Cardiac fibroblast (primary cell): ENCODE measurements at places on chromosomes 1 and 21.

GRCh38 chr21:29293495-29293894 is 5.2 kb upstream of the BACH1 start:
- no peak for DNase-seq

DNA sequence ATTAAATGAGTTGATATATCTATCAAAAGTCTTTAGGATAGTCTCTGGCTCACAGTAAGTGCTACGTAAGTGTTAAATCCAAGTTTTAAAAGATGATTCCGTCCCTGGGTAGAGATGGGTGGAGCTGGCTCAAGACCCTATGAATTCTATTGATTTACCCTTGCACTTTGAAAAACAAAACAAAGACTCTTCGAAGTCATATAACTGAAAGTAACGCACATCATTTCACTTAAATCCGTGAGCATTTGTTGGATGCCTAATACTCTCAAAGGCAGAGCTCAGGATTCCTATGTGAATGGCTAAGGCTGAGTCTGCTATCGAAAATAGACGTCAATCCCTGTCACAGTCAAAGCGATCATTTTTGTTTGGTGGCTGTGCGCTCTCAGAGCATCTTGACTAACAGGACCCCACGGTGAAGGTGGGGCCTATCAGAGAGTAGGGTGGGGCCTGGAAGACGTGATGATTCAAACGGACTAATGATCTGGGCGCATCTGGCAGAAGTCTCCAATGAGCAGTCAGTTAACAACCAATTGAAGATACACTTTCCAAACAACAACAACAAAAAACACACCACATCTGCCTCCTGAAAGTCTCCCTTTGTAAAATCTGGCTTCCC is 1.2 kb upstream of the NUCKS1 start:
- DNase-seq = peak; percentile 30

DNA sequence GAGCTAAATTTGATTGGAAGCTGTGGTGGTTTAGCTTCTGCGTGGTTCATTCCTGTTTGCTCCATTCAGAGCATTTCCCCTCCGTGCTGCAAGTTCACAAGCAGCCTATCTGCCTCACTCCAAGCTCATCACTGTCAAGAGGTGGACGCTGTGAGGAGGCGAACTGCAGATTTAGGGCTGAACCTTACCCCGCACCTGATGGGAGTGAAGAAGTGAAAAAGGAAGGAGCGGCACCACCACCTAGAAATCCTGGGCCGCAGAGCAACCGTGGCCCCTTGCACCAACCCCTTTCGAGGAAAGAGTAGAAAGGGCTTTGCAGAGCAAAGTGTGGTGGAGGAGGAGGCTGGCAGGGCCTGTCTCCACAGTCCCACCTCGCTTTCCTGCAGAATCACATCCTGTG is 117.4 kb downstream of the IER5 start:
- no peak for DNase-seq

DNA sequence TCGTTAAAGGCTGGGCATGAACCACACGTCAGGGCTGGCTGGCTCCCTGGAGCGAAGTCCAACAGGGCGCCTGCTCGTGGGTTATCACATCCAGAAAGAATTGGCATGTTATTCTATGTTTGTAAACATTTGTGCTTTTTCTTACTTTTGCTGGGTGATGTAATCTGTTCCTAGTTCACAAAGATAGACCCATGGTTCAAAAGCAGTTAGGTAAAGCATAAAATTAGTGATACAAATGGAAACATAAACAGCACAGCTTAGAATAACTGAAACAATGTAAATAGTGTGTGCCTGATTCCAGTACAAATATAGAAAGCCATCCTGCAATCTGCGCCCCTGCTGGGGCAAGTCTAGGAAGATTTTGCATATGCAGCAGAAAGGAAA is 184.0 kb upstream of the C1orf174 start:
- DNase-seq = no peak

- DNase-seq = peak; percentile 53
Observed at GRCh38 chr1:217311766-217312165, 319.1 kb downstream of the GPATCH2 start.

DNA sequence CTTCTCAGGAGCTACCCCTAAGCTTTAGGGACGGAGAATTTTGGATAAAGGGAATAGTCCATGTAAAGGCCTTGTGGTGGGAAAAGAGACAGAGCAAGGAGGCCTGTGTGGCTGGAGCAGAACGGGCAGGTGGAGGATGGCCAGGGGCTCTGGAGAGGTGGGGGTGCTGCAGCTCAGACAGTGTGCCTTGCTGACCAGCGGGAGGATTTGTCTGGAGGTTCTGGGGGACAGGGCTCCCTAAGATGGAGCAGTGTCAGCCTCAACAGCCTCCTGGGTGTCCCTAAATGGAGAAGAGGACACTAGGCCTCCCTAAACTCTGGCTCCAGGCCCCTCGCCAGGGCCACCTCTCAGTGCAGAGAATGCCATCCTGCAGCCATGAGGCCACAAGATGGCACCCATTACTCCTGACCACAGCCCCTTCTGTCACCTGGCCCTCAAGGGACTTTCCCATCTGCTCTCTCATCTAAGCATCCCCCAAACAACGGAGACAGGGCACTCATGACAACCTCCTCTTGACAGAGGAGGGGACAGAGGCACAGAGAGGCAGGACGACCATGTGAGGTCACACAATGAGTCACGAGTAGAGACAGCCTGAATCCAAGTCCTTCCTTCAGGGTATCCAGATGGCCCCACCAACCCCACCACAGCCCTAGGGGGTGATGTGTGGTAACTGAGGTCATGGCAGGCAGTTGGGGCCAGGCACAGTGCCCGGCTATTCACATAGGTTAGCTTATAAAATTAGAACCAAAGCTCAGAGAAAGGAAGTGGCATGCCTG is 94.7 kb downstream of the DMRTB1 start:
- DNase-seq = no peak

DNA sequence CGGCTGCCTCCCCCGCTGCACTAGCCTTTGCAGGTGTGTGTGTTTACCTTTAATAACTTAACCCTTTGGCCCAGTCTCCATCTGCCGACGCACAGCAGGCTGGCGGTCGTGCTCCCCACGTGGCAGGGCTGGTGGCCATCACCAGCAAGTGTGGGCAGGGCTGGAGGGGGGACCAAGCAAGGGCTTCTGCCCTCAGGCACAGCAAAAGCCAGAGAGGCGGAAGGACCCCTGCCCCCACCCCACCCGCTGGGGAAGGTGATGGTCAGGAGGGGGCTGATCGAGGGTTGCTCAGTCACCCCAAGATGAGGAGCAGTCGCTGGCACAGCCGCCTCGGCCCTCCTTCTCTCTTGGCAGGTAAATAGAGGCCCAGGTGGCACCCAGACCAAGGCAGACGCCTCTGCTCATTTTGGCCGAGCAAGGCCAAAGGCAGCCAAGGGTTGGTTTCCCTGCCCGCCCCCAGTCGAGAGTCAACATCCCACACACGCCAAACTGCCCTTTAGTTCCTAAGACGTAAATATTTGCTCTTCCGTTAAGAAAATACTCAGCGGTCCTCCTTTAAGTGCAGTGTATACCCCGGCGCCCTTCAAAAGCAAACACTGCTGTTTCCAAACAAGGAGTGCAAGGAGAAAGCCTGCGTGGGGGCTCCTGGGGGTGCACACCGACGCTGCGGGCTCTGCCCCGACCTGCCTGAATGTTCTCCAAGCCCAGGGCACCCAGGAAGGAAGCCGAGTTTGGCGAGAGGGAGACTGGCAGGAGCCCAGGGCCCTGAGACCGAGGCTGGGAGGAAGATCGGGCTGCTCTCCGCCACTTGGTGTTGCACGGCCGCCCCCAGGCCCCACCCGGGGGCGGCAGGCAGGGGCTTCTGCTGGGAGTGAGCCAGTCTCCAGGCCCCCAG is 82.7 kb downstream of the SIK1 start:
- DNase-seq = no peak

DNA sequence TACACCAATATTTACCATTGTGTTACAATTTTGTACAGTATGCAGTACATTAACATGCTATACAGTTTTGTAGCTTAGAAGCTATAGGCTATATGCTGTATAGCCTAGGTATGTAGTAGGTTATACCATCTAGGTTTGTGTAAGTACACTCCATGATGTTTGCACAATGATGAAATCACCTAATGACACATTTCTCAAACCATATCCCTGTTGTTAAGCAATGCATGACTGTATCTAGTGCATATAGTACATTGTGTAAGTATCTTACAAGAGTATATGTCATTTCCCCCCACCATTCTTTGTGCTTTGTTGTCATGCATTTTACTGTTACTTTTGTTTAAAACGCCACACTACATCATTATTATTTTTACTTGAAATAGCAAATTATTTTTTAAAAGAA is 65.7 kb upstream of the RNF11 start:
- DNase-seq = peak; percentile 92

DNA sequence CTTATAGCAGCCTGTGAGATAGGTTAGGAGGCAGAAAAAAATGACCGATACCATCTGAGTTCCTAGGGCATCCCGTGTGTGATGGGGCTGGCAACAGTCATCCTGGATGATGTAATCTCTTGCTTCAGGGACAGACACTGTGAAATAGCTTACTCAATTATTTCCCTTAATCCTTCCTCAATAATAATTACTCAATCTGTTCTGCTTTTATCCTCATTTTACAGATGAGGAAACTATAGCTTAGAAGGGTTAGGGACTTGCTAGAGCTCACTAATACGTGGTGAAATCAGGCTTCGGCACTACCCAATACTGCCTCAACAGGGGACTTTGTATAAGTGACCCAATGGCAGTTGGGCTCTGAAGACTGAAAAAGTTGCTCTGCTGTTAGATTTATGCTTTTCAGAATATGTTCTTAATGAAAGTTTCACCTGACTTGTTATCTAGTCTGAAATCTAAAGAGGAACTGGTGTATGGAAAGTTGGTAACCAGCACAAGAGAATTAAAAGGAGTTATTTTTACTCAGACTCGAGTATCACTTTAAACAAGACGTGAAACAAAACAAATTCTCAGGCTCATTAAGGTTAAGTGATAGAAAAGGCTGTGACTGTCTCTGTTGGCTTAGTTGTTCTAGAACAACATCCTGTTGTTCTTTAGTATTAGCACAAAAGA is 14.4 kb downstream of the CD55 start:
- DNase-seq = no peak

- no peak for DNase-seq
Observed at GRCh38 chr21:44601596-44602462, 1.4 kb downstream of the KRTAP10-7 start.

- no peak for DNase-seq
Observed at GRCh38 chr1:157144509-157144908, 6.3 kb upstream of the ETV3 start.

DNA sequence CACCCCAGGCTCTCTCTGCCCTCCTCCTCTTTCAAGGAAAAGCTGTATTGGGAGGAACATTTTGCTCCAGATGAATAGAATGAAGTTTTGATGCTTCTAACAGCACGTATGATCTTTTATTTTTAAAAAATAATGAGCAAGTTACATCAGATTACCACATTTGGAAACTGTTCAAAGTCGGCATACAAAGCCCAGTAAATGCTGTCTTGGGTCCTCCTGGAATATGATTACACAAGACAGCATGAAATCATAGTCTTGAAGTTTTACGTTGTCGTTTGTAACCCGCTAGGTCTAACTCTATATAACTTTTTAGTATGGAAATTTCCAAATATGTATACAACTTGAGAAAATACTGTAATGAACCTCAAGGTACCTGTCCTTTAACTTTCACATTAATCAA is 385.6 kb downstream of the HLX start:
- DNase-seq = peak; percentile 62

DNA sequence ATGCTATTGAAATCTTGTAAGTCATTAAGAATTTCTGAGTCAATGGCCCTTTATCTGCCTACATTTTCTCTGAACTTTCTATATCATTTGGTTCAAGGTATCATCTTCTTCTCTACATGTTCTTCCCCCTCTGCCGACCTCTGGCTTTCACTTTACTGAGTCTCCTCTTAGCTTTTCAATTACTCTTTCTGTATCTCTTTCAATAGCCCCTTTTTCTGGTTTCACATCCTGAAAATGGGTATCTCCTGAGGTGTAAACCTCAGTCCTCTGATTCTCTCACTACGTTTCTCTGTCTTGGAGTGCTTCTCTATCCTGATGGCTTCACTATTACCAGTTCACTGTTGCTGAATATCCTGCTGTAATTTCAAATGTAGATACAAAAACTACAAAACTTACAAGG is 98.9 kb downstream of the LYST start:
- no peak for DNase-seq

DNA sequence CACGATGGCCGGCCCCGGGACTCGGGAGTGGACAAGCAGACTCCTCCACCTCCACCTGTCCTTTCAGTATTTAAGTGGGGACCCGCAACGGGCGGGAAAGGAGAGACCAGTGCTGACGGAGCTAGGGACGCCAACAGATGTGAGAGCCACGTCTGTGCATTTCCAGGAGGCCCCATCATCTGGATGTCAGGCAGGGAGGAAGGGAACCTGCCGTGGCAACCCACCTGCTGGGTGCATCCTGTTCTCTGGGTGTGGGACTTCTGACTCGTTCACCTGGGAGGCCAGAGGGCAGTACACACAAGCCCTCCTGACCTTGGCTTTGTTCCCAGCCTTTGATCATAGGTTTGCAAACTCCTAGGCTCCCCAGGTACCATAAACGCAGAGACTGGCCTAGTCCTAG is 5.6 kb upstream of the PCBP3 start:
- no peak for DNase-seq

- DNase-seq = no peak
Observed at GRCh38 chr21:38254970-38255369, 1.8 kb upstream of the KCNJ15 start.

GRCh38 chr1:170789063-170789462 is 125.1 kb downstream of the PRRX1 start:
- peak; percentile 40 for DNase-seq

GRCh38 chr1:178126741-178127185 is 32.9 kb downstream of the RASAL2 start:
- peak; percentile 75 for DNase-seq

DNA sequence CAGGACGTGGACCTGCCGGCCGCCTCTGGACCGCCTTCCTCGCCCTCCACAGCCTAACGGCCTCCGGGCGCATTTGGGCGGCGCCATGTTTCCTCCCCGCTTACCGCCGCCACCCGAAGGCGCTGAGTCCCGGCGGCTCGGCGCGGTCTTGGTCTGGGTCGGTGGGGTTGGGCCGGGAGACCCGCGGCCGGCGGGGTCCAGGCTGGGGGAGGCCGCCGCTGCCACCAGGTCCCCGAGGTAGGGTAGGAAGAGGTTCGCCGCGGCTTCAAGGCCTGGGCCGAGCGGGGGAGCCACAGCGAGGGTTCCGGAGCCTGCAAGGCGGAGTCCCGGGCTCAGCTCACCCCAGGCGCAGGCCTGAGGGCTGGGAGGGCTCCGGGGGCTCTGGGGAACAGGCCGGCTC is 5.5 kb downstream of the OR2C3 start:
- no peak for DNase-seq

GRCh38 chr1:34918977-34919561 is 10.4 kb downstream of the DLGAP3 start:
- DNase-seq = peak; percentile 4

DNA sequence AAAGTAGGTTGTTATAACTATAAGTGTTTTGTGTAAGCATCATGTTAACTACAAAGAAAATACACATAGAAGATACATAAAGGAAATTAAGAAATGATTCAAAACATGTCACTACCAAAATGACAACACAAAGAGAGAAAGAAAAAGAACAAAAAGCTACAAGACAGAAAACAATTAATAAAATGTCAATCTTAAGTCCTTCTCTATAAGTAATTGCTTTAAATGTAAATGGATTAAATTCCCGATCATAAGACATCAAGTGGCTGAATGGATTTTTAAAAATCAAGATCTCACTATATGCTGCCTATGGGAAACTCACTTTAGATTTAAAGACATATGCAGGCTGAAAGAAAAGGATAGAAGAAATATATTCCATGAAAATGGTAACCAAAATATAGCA is 232.3 kb upstream of the NFIA start:
- no peak for DNase-seq
